ENCODE measurements at places on chromosomes 3 and 15.

DNA sequence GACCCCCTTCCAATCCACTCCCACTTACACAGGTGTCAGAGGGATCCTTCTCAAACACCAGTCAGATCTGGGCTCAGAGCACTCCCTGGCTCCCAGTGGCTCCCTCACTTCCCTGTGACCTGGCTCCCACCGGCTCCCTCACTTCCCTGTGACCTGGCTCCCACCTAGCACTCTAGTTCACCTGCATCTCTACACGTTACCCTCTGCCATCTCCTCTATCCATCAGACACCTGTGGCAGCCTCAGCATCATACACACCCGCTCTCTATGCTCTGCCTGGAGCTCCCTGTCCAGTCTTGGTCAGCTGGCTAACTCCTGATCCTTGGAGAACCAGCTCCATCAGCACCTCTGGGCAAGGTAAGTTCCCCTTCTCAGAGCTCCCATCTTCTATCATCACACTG lies 5.6 kb downstream of the RPP25 start:
- no peak for DNase-seq

GRCh38 chr15:60124460-60125070 lies 120.5 kb downstream of the FOXB1 start:
- no peak for DNase-seq

DNA sequence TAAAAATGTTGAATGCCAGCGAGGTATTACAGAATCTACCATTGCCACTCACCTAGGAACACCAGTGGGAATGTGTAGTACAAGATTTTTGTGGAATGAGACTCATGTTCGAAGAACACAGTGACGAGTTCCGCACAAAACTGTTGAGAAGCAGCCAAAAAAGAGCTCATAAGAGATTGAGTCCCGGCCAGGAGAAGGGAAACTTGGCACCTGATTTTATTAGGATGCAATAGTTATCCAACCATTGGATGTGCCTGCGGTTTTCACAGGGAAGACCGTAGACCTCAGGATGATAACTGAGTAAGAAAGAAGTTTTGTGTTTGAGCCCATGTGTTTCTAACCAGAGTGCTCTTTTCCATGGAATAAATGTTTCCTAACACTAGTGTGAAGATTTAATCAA lies 88.9 kb downstream of the PTPRG start:
- DNase-seq = no peak

DNA sequence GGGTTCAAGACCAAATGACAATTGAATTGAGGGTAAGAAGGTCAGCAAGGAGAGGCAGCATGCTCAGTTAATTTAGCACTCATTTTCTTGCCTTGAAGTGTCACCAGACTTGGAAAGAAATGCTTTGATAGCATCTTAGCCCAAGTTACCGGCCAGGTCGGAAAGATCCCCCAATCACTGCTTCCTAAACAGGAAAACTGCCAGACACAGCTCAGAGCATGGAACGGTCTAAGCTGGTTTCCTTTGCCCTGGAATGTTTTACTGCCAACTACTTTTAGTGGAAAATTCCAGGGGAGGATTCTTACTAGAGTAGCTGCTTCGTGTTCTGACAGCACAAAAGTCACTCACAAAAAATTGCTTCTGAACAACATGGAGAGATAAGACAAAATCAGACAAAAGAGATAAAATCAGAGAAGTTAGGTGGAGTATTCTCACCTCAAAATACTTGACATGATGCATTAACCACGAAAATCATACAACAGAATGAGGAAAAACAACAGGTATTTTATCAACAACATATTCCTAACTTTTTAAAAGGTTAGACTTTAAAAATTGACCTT lies 65.5 kb downstream of the CCR4 start:
- no peak for DNase-seq

GRCh38 chr3:184496933-184497332 lies 64.7 kb upstream of the EPHB3 start:
- DNase-seq = no peak

GRCh38 chr3:181915551-181915950 lies 203.8 kb downstream of the SOX2 start:
- peak; percentile 73 for DNase-seq
